ENCODE measurements at places on chromosomes 5 and 9. TPM values are rescaled to one million over a fixed set of nuclear protein-coding genes. Genes with fewer than 3 reads are reported as not detected.

Gene SEMA4D
- total RNA-seq, result 16.9 TPM

Gene TNC
- total RNA-seq, result 32.6 TPM

GRCh38 chr9:72633966-72634365, 112.6 kb downstream of the TMC1 start:
- no peak for DNase-seq

GRCh38 chr9:114214686-114215414, 59.5 kb downstream of the COL27A1 start:
- no peak for DNase-seq

DNA sequence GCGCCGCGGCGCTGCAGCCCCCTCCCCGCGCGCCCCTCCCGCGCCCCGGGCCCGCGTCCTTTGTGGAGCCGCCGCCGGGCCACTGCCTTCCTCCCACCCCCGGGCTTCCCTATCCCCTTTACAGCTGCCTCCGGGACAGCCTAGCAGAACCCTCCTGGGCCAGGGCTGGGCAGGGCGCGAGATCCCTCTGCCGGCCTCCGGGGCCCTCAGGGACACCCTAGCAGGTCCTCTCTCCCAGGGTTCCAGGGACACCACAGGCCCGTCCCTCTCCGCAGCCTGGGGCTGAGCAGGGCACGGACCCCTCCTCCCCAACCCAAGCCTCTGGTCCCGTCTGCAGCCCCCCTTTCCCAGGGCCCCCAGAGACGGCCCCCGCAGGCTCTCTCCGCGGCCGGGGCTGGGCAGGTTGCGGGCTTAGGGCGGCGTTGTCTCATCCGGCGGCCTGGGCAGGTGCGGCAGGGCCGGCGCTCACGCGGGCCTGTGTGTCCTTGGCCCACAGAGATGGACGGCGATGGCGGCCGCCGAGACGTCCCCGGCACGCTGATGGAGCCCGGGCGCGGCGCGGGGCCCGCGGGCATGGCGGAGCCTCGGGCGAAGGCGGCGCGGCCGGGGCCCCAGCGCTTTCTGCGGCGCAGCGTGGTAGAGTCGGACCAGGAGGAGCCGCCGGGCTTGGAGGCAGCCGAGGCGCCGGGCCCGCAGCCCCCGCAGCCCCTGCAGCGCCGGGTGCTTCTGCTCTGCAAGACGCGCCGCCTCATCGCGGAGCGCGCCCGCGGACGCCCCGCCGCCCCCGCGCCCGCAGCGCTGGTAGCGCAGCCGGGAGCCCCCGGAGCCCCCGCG, 710 bp downstream of the WNK2 start:
- DNase-seq, result no peak

DNA sequence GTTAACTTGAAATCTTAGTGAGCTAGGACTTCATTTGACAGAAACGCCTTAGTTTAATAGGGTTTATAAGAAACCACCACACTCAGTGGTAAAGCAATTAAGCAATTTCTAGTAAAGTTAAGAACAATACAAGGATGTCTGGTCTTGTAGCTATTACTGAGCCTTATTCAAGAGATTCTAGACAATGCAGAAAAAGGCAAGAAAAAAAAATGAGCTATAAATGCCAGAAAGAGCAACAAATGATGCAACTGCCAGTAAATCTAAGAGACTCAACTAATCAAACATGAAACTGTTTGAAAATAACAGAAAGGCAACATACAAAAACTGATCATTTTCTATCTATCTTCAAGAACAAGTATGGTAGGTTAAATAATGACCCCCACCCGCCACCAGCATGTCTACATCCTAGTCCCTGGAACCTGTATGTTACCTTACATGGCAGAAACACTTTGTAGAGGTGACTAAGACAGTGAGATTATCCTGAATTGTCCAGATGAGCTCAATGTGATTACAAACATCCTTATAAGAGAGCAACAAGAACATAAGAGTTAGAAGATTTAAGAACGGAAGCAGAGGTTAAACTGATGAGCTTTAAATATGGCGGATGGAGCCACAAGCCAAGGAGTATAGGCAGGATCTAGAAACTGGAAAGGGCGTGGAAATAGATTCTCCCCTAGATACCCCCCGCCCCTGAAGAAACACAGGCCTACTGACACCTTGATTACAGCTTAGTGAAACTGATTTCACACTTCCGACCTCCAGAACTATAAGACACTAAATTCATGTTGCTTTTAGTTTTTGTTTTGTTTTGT, 93.0 kb downstream of the SUSD1 start:
- no peak for DNase-seq

Data from mesenteric fat pad (tissue), 1 donor.